Putamen (tissue), 1 donor: ENCODE measurements at places on chromosomes 2 and 18.

GRCh38 chr2:105139556-105140239, 101.8 kb downstream of the MRPS9 start:
- no peak for DNase-seq

- DNase-seq: no peak
These were observed 136.5 kb upstream of the STK17B start for GRCh38 chr2:196307775-196308305.

DNA sequence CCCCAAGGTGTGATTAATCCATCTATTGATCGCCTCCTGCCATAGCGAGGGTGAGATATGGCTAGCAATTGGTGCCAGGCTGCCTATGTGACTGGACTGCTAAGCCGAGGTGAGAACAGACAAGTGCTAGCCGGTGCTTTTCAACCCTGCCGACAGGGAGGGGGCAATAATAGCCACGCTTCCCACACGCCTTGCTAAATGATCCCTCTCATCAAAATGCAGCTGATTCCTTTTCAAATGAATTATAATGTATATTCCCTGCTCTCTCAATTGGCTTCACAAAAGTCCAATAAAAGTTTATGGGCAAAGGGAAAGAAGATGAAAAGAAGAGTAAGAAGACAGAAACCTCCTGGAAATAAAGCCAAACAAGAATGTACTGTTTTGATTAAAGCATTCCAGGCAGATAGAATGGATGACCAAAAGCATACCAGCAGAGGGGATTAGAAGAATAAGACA, 235.6 kb downstream of the ICOS start:
- DNase-seq: no peak

GRCh38 chr18:40529478-40529877, 1425.6 kb upstream of the PIK3C3 start:
- no peak for DNase-seq

DNA sequence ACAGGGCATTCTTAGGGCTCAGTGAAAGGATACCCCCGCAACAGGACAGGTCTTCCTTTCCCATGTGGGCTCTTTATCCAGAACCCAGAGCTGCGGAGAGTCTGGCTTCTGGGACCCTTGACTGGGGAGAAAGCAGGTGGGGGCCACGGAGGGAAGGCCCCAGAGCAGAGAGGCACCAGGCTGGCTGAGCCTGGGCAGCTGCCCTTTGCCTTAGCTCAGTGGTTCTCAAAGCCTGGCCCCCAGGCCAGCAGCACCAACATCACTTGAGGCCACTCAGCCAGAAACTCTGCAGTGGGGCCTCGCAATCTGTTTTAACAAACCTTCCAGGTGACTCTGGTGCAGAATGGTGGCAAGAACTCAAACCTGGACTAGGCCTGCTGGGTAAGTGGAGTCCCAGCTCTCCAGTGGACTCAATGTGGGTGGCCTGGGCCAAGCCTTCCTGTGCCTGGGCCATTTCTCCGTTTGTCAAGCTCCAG, 1.6 kb upstream of the TMEM37 start:
- no peak for DNase-seq

DNA sequence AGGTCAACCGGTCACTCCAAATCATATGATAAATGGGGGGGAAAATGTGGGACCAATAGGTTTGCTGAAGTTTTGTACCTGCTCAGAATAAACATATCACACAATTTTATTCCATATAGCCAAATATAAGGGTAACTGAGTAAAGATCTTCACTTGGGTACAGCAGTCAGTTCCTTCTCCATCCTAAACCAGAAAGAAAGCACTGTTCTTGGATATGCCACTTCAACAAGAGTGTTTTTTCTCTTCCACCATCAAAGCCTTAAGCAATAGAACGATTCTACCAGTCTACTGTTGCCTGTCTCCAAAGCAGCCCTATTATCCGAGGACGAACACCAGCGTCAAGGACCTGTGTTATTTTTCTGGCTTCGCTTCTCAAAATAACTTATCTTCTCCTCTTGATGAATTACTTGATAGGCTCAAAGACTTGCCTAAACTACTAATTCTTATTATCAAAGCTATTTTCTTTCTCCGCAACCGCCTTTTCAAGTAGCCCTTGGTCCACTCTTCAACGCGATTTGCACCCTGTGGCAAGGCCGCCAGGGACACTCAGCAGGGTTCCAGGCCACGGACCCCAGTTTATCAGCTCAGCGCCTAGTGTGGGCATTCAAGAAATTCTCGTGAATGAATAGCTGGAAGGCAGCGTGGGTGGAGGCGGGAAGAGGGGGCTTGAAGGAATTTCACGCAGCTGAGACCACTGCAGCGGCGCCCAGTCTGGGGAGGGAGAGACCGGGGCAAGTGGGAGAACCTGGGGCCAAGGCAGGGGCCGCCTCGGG, 646 bp downstream of the ALS2 start:
- peak; percentile 20 for DNase-seq

DNA sequence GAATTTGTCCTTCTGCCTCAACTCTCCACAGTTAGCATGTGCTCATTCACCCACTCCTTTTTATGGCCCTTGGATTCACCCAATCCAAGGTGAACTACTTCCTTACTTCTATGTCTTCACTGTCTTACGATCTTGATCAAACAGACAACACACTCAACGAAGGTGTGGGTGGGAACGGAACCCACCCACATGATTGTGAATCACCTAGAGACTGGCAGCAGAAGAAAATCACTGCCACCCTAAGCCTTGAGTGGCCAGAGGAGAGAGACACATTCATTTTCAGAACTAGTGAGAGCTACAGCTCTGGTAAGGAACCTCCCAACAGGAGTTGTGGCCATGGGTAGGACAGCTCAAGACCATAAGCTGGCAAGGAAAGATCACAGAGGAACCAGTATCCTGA, 194.3 kb downstream of the PLCL1 start:
- no peak for DNase-seq

GRCh38 chr2:128488434-128488833, 169.8 kb upstream of the HS6ST1 start:
- DNase-seq: no peak

GRCh38 chr2:163856941-163857340, 121.1 kb upstream of the FIGN start:
- DNase-seq: no peak

GRCh38 chr2:37593024-37593423, 78.4 kb downstream of the CDC42EP3 start:
- DNase-seq: no peak

DNA sequence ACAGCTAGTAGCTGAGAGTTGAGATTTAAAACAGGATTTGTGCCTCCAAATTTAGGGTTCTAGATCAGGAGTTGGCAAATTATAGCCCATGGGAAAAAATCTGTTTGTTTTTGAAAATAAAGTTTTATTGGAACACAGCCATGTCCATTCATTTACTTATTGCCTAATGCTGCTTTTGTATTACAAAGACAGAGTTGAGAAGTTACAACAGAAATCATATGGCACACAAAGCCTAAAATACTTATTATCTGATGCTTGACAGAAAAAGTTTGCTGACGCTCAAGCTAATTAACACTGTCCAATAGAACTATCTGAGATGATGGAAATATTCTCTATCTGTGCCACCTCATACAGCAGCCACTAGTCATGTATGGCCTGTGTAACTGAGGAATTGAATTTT, 229.1 kb upstream of the RASGRP3 start:
- DNase-seq: no peak

DNA sequence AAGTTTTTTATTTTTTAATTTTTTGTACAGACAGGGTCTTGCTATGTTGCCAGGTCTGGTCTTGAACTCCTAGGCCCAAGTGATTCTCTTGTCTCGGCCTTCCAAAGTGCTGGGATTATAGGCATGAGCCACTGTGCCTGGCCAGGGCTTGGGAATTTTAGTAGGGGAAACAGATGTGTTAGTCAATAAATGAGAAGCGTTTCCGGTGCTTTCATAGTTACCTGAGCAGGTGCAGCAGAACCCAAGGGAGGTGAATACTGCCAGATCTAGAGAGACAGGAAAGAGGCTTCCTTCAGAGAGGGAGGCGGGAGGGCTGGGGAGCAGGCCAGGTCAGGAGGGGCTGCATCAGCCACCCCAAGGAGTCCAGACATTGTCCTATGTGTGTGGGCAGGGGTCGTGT, 30.5 kb upstream of the IMPA2 start:
- no peak for DNase-seq

GRCh38 chr2:120261387-120262006, 8.8 kb downstream of the RALB start:
- DNase-seq: no peak

DNA sequence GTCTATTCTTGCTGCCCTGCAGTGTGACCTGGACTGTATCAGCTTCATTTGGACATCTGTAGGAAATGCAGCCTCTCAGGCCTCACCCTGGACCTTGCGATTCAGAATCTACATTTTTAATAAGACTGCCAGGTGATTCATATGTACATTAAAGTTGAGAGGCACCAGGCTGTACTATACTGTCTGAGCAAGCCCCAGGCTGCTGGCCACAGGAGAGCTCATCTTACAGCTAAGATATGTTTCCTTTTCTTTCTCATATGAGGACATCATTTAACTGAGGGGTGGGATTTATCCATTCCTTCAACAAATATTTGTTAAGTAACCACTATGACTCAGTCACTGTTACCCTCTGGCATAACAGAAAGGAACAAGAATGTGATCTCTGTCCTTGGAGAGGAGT, 78.2 kb upstream of the GCFC2 start:
- DNase-seq: no peak

DNA sequence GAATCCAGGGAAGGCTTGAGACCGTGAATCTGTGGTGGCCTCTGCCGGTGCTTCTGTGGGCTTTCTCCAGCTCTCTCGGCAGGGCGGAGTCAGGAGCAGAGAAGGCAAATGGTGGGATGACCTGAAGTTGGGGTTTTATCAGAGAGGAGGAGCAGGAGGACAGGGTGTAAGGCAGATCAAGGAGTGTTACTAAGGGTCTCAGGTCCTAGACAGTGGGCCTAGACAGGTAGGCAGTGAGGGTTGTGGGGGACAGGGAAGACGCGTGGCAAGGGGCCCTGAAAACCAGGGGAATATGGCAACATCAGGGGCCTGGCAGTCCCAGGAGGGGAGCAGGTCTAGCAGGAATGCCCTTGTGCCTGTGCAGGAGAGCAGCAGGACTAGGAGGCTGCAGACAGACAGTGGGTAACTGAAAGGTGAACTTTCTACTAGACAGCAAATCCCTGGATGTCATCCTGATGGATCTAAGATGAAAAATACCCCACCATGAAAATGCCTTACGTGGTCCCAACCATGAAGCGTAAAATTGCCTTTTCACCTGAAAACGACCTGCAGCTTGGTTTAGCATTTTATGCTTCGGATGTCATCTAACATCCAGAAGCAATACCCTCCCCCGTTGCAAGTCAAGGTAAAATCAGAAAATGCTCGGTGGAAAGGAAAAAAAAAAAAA, 42.1 kb downstream of the SRSF7 start:
- DNase-seq: no peak

GRCh38 chr18:62625019-62625418, 90.3 kb upstream of the PHLPP1 start:
- DNase-seq: no peak

DNA sequence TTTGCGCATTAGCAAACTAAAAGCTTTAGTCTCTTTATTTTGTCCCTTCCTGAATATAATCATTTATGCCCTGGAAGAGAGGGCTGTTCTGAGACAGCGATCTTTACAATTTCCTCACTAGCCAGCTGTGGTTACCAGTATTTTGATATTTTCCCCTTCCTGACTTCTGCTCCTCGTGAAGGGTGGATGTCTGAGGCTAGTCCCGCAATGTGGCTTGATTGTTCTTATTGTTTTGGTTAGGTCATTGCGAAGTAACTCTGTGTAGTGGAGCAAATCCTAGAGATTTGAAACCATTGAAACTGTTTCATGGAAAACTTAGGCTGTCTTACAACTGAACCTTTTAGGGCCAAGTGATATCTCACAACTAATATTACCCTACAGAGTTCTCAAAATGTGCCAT, 2.4 kb downstream of the MRPL33 start:
- no peak for DNase-seq

DNA sequence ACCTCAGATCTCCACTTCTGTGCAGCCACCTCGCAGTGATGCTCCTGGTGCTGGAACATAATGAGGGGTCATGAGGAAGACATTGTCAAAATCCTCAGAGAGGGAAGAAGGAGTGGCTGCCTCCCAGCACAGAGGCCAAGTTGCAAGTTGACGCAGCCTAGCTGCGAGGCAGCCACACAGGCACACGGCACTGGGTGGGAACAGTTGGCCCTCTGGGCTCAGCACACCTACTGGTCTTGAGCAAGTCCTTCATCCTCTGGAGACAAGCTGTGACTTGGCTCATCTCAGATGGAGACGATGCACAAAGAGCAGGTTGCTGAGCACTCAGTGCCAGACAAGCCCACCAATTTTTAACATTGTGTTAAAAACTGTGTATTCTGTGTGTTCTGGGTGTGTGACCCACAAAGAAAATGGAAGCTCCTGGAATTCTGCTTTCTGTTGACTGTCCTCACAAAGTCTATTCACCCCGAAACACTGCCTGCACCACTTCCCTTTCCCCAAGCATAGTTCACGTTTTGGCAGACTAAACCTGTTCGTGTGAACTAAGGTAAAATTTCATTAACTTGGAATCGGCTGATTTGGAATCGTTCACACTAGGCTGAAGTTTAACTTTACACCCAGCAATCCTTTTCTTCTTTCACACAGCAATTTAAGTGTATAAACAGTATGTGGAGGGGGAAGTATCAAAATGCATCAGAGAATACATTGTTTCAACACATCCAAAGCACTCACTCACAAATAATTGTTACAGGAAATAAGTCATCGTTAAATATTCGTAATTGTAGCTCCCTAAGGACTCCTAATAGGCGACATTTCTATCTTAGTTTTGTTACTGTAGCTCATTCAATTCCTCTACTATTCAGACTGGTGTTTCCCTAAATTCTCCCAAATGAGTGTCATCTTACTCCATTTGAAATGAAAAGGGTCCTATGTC, 266.6 kb upstream of the ID2 start:
- DNase-seq: no peak

DNA sequence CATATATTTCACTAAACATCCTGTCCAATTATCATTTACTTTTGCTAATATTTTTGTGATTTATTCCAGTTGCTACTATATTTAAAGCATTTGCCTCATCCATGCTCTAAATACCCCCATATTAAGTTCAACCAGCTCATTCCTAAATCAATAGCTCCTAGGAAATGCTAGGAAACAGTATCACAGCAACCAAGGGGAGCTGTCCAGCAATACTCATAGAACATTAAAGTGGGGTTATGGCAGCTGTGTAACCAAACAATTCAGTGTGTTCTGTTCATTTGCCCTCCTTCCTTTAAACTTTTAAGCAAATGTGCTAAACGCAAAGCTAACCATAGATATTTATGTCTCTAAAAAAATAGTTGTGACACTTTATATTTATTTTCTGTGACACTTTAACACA, 41.1 kb downstream of the ACVR1C start:
- DNase-seq: no peak

- DNase-seq: no peak
These were observed 319.7 kb downstream of the CYP26B1 start for GRCh38 chr2:71827973-71828372.
